Left cardiac atrium (tissue), 4 donors: ENCODE measurements at places on chromosomes 6 and 20. TPM values are rescaled to one million over a fixed set of nuclear protein-coding genes. Genes with fewer than 3 reads are reported as not detected.

- DNase-seq = peak; percentile 32
Observed at GRCh38 chr6:39753725-39754045, 28.5 kb upstream of the KIF6 start.

DNA sequence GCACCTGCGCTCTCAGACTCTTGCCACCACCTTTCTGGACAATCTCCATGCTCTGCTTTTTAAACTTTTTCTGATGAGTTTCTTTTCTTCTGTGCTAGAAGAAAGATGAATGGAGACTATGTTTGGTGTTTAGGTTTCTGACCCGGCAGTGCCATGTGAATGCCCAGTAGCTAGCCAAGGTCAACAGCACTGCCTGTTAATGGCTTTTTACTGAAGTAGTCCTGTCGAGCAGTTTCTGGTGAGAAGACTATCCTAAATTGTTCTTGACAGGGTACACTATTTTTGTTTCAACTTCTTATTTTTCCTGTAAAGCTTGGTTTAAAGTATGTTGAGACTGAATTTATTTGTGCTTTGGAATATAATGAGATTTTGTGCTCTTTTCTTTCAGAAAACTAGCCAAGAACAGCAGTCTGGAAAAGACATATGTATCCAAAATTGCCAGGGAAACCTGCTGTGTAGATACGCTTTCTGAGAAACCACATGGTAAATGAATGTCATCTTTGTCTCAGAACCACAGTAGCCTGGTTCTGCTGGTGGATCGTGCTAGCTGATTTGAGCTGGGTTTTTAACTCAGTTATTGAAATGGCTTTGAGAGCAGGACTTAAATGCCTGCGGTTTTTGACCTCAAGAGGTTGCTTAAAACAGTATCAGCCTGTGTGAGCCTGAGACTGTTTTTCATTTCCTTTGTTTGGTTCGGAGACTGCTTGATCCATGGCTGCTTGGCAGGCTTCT, 48.1 kb downstream of the KCNS1 start:
- no peak for DNase-seq

ABHD12 gene
- total RNA-seq = 22.6 TPM

- no peak for DNase-seq
Observed at GRCh38 chr6:99611148-99611547, 4.5 kb downstream of the PRDM13 start.

BNIP5 gene
- total RNA-seq = not detected

DNA sequence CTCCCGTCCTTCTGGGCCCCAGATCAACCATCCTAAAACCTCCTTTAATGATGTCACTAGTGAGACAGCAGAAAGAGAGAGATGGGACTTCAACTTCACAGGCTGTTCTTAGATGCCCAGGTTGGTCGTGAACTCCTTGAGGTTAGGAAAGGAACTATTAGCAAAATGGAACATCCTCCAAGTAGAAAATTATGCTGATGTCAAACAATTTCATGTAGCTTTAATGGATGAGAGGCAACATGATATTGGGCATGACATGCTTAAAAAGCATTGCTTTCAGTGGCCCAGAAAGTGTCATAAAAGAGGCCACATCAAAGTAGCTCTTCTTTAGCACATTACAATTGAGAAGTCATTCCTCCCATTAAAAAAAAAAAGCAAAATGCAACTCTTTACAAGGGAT, 248.1 kb downstream of the PTPRT start:
- no peak for DNase-seq

SLC52A3 gene
- 1.7 TPM for total RNA-seq

MYLK2 gene
- total RNA-seq = not detected

IL17F gene
- not detected for total RNA-seq

ARHGAP40 gene
- not detected for total RNA-seq

PDYN gene
- total RNA-seq = not detected

TCFL5 gene
- 8.4 TPM for total RNA-seq

- peak; percentile 28 for DNase-seq
Observed at GRCh38 chr6:69138893-69139494, 503.9 kb downstream of the ADGRB3 start.

GRCh38 chr6:41352396-41352795, 17.0 kb downstream of the NCR2 start:
- DNase-seq = no peak

GRCh38 chr6:156840136-156840535, 63.0 kb downstream of the ARID1B start:
- DNase-seq = no peak

DNA sequence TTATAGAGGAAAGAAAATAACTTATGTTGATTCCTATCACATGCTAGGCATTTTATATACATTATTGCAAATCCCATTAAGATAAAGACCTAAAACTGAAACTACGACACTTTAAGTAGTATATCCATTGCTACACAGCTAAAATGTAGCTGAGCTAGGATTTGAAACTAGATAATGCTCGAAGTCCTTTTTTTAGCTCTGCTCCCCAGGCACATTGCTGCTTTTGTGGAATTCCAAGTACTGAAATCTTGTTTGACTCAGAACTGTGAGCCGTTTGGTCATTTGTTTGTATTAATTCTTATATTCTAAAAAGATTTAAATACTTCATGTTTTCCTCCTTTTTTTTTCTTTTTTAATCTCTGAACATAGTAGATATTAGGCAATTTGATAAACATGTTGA, 644.8 kb downstream of the HACE1 start:
- DNase-seq = no peak

DNA sequence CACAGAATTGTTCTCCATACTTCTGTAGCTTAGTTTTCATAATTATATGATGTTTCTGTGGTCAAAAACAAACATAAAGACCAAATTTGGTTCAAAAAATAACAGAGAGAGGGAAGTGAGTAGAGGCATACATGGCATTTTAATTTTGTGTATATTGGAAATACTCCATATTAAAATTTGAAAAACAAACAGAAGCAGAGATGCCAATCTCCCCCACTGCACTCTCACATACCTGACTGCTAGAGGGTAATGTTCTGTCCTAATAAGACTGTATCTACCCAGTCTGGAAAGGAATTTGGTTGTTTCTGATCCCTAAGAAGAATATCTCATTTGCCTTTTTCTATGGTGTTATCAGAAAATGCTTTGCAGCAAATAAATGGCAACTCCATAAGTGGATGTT, 959.0 kb upstream of the FLRT3 start:
- no peak for DNase-seq

WFDC5 gene
- not detected for total RNA-seq

SYCP2 gene
- 2.2 TPM for total RNA-seq

GRCh38 chr6:161227004-161227960, 46.6 kb downstream of the AGPAT4 start:
- no peak for DNase-seq

- peak; percentile 19 for DNase-seq
Observed at GRCh38 chr20:26208296-26209091, 511.8 kb upstream of the ZNF337 start.

- DNase-seq = no peak
Observed at GRCh38 chr6:37173493-37174195, 3.7 kb downstream of the PIM1 start.

ADGRF5 gene
- 37.4 TPM for total RNA-seq

GRCh38 chr6:108222504-108222903, 38.3 kb downstream of the SNX3 start:
- DNase-seq = no peak

OCSTAMP gene
- total RNA-seq = not detected

CRISP2 gene
- not detected for total RNA-seq

DNA sequence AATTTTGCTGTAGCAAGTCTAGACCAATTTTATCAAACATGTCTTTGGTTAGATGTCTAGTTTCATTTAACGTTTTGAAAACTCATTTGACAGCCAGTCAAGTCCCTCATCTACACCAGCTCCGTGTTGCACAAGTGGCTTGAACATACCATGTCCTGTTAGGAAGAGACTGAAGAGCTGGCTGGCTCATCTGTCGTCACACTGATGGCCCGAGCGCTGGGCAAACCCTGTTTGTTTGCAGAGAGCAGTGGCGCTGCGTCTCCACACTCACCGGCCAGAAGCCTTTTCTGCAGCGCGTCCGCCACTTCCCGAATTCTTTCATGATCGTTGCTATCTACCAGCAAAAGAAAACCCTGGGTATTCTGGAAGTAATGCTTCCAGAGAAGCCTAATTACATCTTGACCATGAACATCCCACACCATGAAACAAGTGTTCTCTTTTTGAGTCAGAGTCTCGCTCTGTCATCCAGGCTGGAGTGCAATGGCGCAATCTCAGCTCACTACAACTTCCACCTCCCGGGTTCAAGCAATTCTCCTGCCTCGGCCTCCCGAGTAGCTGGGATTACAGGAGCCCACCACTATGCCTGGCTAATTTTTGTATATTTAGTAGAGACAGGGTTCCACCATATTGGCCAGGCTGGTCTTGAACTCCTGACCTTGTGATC, 10.7 kb upstream of the TCFL5 start:
- no peak for DNase-seq

DNA sequence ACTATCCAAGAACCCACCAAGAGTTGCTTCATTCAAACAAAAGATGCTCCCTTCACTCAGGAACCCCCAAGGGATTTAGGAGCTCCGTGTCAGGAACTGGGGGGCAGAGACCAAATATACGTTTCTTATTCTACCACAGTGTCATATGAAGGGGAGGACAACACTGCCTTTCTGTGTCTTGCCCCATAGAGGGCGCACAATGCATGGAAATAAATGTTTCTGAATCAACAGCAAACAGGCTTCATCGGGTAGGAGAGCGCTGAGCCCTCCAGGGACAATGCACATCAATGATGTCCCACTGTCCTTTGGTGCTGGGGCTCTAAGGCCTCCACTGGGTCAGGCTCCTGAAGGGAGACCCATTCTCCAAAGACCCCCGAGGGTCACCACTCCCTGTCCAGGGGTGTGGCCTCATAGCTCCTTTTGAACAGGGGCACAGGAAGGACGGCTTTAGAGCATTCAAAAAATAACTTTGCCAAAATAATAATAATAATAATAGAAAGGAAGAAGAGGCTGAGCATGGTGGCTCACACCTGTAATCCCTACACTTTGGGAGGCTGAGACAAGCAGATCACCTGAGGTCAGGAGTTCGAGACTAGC, 31.1 kb downstream of the PLG start:
- peak; percentile 30 for DNase-seq

DNA sequence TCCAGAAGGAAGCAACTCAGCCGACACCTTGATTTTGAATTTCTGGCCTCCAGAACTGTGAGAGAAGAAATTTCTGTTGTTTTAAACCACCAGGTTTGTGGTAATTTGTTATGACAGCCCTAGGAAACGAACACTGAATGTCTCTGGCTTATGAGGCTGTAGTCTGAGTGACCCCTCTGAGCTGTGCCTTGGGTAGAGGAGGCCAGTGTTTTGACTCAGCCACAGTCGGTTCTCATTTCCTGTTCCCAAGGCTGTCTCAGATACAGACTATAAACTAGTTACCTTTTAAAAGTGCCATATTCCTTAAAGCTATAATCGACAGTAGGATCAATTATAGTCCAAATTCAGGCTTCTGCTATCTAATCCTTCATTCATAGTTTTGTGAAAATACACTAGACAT, 391.2 kb upstream of the MAP3K7 start:
- no peak for DNase-seq

GRCh38 chr6:74409447-74409846, 713.4 kb downstream of the CD109 start:
- DNase-seq = no peak

KHDC1 gene
- 4.1 TPM for total RNA-seq

ENPP5 gene
- total RNA-seq = 6.9 TPM

TGIF2 gene
- 6.4 TPM for total RNA-seq

POM121L2 gene
- not detected for total RNA-seq

MC3R gene
- total RNA-seq = not detected

REPS1 gene
- 36.3 TPM for total RNA-seq

DNA sequence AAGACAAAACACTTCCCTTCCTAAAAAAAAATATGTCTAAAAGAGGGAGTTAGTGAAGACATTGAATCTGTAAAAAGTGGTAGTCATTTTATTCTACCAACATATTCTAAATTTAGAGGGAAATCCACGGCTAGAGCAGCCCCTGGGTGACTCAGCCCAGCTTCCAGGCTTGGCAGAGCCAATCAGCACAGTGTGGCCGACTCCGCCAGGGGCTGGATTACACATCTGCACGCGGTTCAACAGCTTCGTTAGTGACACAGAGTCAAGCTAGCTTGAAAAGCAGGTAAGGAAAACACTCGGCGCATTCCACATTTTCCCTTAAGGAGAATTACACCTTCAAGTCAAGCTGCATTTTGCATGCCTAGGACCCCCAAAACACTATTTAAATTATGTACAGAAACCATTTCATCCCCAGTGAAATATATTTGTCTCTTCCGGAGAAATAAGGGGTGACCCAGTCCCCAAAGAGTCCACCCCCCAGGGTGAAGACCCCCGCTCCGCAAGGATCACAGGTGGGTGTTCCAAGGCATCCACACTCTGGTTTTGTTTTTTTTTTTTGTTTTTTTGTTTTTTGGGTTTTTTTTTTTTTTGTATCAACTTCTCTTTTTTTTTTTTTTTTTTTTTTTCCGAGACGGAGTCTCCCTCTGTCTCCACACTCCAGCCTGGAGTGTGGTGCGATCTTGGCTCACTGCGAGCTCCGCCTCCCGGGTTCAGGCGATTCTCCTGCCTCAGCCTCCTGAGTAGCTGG, 58.4 kb upstream of the ARID1B start:
- DNase-seq = peak; percentile 41

GRCh38 chr6:11919771-11920440, 92.2 kb upstream of the HIVEP1 start:
- DNase-seq = no peak

VEGFA gene
- 168 TPM for total RNA-seq

DNA sequence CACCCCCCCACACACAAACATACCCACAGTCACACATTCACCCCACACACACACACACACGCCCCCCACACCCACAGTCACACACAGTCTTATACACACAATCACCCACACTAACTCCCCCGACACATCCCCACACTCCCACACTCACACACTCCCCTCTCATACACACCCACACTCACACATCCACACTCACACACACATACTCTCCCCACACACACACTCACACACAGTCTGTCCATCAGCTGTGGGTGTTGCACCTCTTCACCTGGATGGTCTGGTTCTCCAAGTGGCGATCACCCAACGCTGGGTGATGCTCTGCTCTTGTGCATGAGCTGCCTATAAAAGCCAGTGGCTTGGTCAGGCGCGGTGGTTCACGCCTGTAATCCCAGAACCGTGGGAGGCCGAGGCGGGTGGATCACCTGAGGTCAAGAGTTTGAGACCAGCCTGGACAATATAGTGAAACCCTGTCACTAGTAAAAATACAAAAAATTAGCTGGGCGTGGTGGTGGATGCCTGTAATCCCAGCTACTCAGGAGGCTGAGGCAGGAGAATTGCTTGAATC, 158.9 kb downstream of the SMOC2 start:
- DNase-seq = no peak

TREM1 gene
- total RNA-seq = 3.0 TPM

DNA sequence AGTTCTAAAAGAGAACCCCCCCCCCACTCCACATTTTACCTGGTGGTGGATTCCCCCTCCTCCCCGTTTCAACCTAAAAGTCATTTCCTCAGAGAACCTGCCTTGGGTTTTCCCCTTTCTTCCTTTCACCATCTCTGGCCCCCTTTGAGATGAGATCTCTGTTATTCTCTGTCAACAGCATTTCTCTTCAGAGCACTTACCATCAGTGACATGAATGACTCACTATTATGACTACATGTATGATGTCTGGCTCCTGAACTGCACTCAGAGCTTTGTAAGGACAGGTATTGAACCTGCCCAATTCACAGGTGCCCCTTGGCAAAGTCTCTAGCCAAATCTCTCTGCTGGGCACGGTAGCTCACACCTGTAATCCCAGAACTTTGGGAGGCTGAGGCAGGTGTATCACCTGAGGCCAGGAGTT, 61.4 kb upstream of the JARID2 start:
- DNase-seq = no peak

PAK1IP1 gene
- total RNA-seq = 9.0 TPM

- no peak for DNase-seq
Observed at GRCh38 chr20:16381444-16381843, 191.8 kb downstream of the KIF16B start.

- no peak for DNase-seq
Observed at GRCh38 chr6:1704711-1705110, 95.0 kb downstream of the FOXC1 start.

MLN gene
- not detected for total RNA-seq

GSTA1 gene
- total RNA-seq = not detected
